ENCODE measurements at places on chromosomes 11 and 22.

DNA sequence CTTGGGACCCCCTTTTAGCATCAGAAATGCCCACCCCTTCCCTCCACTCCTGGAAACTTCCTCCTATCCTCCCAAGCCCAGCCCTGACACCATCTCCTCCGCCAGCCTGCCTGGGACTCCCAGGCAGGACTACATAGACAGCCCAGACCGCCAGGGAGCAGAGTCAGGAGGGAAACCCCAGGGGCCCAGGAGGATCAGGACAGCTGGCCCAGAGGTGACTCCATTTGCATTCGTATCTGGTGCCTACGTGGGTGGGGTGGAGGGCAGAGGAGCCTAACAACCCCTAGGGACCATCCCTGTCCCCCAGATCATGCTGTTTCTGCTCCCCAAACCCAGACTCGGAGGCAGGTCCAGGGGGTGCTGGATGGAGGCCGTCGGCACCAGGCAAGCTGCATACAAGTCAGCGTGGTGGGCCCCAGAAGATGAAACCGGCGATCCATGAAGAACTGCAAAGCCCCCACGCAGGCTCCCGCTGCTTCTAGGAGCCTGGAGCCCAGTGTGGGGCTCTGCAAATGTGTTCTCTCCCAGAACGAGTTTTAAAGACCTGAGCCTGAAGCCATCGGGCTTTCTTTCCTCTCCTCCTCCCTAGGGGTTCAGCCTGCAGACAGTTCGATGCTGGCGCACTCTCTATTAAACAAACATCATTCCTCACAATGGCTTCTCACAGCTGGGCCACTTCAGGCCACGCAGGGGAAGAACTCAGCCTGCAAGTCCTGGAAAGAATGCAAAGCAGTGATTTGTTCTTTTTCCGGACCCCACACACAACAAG, 1506.8 kb downstream of the BRD1 start:
- no peak for DNase-seq

GRCh38 chr11:45470794-45471167, 184.6 kb upstream of the SYT13 start:
- DNase-seq = no peak

DNA sequence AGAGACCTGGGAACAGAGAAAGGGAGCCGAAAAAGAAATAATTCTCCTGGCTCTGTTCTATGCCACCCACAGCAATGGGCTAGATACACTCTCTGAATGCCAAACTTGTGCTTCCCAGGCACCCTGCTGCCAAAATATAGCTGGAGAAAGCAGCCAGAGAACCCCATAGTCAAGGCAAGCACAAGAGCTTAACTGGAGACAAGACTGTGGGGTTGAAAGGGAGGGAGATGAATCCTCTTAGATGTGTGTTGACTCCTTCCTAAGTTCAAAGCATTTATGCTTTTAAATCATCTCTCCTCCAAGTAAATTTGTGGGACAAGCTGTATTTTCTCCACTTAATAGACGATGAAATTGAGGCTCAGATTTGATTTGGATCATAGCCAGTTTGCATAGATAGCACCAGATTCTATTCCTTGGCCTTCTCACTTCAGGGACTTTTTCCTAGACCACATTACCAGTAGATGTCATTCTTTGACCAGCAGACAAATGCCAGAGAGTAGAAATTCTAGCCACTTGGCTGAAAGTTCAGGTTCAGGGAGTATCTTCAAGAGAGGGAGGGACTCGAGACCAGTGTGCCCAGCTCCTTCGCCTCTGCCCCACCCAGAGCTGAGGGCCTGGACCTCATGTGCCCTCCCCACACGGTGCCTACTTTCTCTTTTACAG, 16.5 kb upstream of the ETS1 start:
- DNase-seq = no peak

GRCh38 chr22:17536269-17536668, 27.0 kb upstream of the SLC25A18 start:
- DNase-seq = no peak

GRCh38 chr11:47111318-47111804, 65.3 kb downstream of the ARFGAP2 start:
- no peak for DNase-seq

GRCh38 chr11:19437760-19438159, 197.0 kb upstream of the E2F8 start:
- no peak for DNase-seq

- no peak for DNase-seq
Measured at GRCh38 chr22:37032535-37033460, 13.3 kb downstream of the MPST start.

DNA sequence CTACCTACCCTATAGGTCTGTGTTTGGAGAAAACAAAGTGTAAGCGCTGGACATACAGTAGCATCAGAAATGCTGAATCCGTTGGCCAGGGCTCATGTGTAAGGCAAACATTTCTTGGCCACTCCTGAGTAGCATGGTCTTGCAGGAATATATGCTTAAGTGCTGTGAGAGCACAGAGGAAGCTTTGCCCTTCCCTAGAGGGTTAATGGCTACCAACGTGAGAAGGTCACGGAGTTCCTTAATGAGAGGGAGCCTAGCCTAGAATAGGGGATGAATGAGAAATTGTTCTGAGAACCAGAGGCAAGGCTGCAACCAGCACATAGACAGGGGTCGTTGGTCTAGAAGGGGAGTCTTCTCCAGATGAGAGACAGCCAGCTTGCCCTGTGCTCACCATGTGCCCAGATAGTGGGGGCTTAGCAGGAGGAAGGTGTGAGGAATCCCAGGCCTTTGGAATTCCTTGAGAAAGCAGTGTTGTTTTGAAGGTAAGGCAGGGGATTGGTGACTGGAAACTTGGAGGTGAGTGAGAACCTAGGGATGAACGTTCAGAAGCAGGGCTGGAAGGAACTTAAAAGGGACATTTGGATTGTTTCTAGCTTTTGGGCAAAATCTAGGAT, 29.5 kb downstream of the RCOR2 start:
- DNase-seq = no peak

GRCh38 chr22:46352691-46353386, 17.3 kb downstream of the TRMU start:
- no peak for DNase-seq

DNA sequence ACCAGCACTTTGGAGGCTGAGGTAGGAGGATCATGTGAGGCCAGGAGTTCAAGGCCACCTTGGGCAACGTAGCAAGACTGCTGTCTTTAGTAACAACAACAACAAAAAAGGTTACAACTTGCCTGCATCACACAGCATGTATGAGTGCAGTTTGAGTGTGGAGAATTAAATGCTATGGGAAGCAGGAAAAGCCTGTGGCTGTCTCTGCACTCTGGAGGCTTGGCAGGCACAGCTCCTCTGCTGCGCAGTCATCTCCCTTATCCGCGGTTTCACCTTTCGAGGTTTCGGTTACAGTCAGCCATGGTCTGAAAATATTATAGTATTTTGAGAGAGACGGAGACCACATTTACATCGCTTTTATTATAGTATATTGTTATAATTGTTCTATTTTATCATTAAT, 2.9 kb downstream of the MICAL2 start:
- no peak for DNase-seq

GRCh38 chr22:50112151-50113118, 22.6 kb downstream of the MOV10L1 start:
- DNase-seq = no peak

DNA sequence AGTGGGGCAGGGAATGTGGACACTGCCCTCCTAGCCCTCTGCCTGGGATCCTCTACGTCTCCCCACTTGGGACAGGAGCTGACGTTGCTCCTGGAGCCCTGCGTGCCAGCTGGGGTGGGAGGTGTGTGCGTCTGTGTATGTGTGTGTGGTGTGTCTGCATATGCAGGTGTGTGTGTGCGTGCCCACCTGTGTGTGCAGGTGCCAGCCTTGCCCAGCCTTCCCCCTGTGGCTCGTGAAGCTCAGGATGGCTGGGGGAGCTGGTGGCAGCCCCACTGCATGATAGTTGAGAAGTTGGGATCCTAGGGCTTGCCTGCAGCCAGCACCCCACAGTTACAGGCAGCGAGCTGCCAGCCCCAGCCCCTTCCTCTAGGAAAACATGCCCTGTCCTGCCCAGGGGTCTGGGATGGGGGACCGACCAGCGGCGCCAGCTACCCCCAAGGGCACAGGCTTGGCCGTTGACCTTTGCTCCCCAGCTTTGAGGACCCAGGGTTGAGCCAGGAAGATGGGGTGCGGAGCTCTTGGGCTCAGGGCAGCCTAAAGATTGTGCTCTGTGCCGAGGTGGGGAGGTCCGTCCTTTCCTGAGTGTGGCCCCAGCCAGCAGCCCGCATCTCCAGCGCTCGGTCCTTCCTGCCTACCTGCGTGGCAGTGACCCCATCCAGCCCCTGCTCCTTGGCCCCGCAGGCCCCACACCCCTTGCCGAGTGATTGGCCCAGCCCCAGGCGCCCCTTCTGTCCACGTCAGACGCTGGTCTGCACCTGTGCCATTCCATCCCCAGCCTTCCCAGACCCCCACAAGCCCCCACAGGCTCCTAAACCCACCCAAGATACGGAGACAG, 15.7 kb downstream of the BRSK2 start:
- no peak for DNase-seq

- DNase-seq = no peak
Measured at GRCh38 chr22:37113757-37114156, 4.2 kb upstream of the TMPRSS6 start.

DNA sequence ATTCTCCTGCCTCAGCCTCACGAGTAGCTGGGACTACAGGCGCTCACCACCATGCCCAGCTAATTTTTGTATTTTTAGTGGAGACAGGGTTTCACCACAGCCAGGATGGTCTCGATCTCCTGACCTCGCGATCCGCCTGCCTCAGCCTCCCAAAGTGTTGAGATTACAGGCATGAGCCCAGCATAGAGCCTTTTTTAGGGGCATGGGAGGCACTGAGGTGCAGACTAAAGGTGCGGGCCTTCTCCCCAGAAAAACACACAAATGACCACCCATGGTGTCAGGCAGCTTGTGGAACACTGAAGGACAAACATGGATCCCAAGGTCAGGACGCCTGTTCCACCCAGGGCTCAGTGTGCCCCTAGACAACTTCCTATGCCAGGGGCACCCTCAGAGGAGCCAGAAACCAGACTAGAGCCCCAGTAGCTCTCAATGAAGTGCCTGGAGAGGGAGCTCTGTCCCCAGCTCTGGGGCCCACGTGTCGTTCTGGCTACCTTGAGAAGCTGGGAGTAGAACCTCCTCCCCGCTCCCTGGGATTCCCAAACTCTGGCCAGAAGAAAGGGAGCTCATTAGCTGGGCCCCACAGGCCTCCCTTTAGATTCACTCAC, 21.2 kb upstream of the CD5 start:
- no peak for DNase-seq

DNA sequence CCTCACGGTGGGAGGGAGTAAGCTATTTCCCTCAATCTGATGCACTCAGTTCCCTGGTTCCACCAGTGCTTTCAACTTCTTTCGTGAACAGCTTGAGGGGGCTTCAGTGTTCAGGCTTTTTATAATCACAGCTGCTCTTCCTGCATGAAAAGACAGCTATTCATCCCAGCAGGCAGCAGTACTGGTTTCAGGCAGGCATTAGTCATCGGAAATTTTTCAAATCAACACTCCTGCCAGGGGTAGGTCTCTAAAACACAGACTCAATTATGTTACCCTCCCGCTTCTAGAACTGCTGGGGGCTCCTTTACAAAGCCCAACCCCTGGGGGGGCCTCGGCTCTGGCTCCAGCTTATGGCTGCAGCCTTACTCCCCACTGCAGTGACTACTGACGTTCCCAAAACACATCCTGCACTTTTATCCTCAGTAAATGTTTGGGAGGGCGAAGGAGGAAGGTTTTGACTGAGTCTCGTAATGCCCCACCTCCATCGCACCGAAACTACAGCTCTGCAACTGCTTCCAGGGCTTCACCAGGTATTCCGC, 5.8 kb downstream of the POLDIP3 start:
- DNase-seq = peak; percentile 33

GRCh38 chr22:20574920-20575353, 67.5 kb downstream of the MED15 start:
- no peak for DNase-seq

GRCh38 chr11:28137366-28137765, 29.2 kb downstream of the METTL15 start:
- DNase-seq = no peak

- DNase-seq = no peak
Measured at GRCh38 chr11:61076506-61077304, 25.6 kb upstream of the CD5 start.

DNA sequence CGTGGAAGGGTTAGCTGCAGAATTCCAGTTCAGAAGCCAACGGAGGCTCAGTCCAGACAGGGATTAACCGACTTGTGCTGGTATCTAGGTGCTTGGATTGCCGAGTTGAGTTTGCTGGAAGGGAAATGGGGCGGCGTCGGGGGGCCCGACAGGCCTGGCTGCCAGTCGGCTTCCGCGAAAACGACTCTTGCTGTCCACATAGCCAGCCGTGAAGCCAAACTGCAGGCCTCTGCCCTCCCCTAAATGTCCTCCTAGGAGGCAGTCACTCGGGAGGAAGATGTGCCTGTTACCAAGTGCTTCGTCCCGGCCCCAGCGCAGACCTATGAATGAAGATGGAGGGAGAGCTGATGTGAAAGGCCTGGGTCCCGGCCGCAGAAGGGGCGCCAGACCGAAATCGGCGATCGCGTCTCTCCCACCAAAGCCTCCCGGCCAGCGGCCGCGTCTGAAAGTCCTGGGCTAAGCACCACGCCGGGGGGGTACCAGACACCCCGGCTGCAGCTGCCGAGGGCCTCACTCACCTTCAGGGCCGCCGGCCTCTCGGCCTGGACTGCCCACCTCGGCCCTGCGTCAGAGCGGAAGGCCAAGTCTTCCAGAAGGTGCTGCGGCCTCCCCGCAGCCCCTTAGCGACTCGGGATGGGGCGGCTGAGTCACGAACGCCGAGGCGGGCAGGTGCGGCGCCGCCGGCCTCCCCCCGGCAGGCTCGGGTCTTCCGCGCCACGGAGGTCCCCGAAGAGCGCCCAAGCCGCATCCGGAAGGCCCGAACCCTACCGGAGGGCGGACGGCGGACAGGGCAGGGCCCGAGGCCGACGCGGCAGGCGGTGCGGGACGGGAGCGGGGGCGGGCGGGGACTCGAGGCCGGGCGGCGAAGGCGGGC, 7.5 kb downstream of the DPAGT1 start:
- no peak for DNase-seq

GRCh38 chr11:125871391-125872137, 15.9 kb upstream of the HYLS1 start:
- DNase-seq = no peak

DNA sequence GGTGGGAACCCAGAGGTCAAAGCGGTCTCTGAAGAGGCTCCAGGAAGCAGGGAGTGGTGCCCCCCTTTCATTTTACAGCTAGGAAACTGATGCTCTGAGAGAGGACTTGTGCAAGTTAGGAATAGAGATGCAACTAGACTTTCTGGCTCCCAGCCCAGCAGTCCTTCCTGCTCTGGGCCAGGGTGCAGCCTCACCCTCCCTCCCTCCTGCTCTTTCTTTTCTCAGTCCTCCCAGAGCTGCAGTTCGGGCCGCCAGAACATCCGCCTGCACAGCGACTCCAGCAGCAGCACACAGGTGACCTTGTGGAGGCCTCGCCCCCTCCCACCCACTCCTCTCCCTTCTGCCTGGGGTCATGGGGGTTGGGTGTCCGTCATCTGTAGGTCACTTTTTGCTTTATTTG, 51.5 kb downstream of the LHFPL7 start:
- no peak for DNase-seq

- DNase-seq = no peak
Measured at GRCh38 chr11:112719736-112720525, 241.3 kb upstream of the NCAM1 start.

- no peak for DNase-seq
Measured at GRCh38 chr11:57704932-57705331, 7.1 kb downstream of the MED19 start.

- DNase-seq = no peak
Measured at GRCh38 chr11:64787526-64788320, 9.4 kb upstream of the SF1 start.

GRCh38 chr22:31898926-31899325, 45.4 kb upstream of the YWHAH start:
- DNase-seq = peak; percentile 23
